ENCODE measurements at places on chromosomes 13 and 19.

DNA sequence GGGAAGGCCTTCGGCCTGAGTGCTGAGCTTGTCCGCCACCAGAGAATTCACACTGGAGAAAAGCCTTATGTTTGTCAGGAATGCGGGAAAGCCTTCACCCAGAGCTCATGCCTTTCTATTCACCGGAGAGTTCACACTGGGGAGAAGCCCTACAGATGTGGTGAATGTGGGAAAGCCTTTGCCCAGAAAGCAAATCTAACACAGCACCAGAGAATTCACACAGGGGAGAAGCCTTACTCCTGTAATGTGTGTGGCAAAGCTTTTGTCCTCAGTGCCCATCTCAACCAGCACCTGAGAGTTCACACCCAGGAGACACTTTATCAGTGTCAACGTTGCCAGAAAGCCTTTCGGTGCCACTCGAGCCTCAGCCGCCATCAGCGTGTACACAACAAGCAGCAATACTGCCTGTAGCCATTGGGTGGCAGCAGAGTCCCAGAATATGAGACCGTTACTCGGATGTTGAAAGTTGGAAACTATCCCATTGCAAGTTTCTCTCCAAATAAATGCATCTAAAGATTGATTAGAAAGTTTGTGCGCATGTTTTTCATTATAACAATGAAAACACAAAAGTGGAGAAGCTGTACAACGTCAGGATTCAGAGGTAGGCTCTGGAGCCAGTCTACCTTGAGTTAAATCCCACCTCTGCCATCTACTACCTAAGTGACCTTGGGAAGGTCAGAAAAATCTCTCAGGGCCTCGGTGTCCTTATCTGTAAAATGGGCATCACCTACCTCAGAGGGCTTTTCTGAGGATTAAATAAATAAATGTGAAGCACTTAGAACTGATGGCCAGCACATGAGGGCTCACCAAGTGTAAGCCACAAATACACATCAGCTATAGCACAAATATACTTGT, 21.1 kb downstream of the ZNF473 start:
- peak; percentile 58 for DNase-seq

GRCh38 chr13:55410398-55411330, 1730.1 kb upstream of the PRR20A start:
- DNase-seq, result no peak

DNA sequence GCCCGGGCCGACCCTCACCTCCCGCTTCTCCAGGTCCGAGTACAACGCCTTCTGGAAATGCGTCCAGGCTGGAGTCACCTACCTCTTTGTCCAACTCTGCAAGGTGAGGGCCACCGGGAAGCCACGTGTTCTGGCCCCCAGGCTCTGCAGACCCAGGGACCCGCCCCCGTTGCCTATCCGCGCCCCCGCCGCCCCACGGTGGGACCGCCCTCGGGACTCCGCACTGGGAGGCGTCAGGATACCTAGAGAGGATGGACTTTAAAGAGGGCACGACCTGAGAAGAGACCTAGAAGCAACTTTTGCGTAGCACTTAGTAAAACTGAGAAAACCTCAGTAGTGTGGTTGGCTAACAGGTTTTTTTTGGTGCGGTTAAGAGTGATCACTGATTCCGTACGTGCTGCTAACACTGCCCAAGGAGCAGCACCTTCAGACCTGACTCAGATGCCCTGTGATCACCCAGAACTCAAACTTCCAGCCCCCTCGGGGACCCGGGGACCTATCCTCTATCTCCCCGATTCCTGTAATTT, 492 bp downstream of the TMEM147 start:
- no peak for DNase-seq

DNA sequence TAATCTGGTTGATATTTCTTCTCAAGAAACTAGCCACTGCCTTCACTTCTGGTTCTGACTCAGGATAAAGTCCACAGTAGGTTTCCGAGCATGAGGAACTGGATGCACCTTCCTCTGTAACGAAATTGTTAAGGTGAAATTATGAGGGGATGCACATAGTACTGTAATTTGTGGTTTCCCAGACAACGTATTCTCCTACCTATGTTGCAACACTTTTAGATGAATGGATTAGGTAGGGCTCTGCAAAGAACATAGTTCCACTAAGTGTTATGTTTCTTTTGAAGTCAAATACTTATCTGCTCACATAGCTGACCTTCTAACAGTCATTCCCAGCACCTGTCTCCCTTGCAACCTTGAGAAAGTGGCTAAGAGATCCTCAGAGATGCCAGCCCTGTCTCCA, 5.7 kb upstream of the ZC3H13 start:
- no peak for DNase-seq

DNA sequence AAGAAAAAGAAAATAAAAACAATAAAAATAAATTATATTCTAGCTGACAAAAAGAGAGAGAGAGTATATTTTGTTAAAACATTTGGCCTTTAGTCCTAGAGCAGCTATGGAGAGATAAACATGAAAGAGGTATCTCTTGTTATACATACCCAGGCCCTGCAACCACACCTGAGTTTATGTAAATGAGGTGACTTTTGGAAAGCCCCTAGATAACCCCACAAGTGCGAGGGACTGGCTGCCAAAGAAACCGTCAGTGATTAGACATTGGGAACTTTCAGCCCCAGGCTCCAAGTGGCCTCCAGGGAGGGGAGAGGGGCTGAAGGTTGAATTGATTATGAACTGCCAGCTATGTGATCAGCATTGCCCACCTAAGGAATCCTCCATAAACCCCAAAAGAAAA, 2.1 kb upstream of the NLRP7 start:
- no peak for DNase-seq

DNA sequence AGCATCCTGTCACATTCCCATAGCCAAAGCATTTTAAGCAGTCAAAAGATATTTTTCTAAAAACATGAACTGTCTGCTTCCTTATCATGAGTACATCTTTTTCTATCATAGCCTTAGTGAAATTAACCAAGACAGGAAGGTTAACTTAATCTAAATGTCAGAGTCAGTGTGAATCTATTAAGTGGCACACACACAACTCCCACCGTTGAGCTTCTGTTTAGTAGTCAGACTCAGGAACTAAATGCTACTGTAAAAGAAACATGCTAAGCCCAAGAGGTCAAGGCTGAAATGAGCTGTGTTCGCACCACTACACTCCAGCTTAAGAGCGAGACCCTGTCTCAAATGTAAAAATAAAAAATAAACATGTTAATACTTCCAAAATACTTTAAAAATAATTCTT, 7.7 kb upstream of the POU4F1 start:
- no peak for DNase-seq

DNA sequence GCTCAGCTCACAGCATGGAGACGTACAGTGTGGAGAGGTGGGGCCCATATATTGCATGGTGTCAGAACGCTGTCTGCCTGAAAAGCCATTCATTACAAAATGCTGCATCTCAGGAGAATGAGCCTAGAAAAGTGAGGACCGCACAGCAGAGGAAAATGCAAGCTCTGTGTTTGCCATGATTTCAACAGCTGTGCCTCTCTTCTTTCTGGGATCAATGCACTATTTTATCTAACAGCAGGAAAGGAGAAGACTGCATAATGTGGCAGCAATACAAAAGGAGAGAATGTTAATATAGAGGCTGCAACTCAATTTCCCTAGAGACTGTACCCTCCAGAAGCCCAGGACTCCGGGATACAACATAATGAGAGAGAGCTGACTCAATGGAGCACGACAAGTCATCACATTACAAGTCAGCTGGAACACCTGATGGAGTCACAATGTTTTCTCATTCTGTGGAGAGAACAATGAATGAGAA, 368.0 kb downstream of the FGF14 start:
- DNase-seq, result no peak

DNA sequence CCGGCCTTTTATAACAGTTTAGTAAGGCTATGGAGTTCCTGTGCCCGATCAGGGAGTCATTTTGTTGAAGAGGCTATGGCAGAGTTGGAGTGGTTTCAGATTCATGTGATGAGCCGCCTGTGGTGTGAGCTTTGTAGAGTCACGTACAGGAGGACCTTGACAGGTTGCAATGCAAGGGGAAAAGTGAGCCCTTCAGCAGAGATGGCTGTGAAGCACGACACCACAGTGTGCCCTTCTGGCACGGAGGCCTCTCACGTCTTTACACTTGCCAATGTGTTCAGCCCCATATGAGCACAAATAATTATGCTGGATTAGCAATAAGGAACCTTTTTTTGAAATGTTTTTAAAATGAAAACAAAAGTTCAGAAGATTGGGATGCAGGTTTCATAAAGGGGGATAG, 499.8 kb downstream of the LIG4 start:
- DNase-seq, result no peak

DNA sequence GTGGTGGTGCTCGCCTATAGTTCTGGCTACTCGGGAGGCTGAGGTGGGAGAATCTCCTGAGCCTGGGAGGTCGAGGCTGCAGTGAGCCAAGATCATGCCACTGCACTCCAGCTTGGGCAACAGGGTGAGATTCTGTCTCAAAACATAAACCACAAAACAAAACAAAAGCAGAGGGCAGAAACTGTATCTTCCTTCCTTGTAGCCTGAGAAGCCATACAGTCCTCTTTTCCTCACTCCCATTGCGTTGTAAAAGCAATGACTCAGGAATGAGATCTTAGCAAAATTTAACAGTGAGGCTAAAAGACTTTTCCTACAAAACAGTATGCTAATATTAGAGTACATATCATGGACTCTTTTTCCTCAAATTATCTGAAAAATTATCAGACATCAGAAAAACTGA, 130.9 kb downstream of the SHISA2 start:
- no peak for DNase-seq

- no peak for DNase-seq
Observed at GRCh38 chr19:58317476-58318072, 9.2 kb upstream of the ZSCAN22 start.

GRCh38 chr19:6236310-6237291, 43.2 kb downstream of the MLLT1 start:
- peak; percentile 55 for DNase-seq

DNA sequence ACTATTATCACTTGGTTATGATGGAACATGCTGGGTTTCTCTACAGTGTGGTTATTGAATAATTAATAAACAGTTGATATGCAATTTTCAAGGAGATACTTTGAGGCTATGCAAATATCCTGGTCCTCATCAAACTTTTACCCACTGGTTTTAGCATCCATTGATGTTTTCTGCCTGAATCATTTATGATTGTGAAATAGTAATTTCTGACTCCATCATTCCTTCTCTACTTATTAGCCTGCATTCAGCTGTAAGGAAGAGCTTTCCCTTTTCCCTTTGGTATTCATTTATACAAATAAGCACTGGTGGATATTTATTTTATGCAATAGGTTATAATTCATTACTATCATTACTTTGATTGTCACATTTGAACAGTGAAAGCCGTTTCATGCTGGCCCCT, 13.9 kb upstream of the DNAJC15 start:
- no peak for DNase-seq

GRCh38 chr19:57078802-57079201, 41.0 kb upstream of the USP29 start:
- DNase-seq, result no peak

GRCh38 chr13:90997951-90998350, 349.5 kb upstream of the MIR17HG start:
- DNase-seq, result no peak

- no peak for DNase-seq
Observed at GRCh38 chr19:29583196-29583999, 22.7 kb upstream of the POP4 start.

GRCh38 chr13:48253849-48254248, 20.8 kb downstream of the ITM2B start:
- no peak for DNase-seq

- DNase-seq, result no peak
Observed at GRCh38 chr13:41040584-41041334, 20.6 kb upstream of the WBP4 start.

DNA sequence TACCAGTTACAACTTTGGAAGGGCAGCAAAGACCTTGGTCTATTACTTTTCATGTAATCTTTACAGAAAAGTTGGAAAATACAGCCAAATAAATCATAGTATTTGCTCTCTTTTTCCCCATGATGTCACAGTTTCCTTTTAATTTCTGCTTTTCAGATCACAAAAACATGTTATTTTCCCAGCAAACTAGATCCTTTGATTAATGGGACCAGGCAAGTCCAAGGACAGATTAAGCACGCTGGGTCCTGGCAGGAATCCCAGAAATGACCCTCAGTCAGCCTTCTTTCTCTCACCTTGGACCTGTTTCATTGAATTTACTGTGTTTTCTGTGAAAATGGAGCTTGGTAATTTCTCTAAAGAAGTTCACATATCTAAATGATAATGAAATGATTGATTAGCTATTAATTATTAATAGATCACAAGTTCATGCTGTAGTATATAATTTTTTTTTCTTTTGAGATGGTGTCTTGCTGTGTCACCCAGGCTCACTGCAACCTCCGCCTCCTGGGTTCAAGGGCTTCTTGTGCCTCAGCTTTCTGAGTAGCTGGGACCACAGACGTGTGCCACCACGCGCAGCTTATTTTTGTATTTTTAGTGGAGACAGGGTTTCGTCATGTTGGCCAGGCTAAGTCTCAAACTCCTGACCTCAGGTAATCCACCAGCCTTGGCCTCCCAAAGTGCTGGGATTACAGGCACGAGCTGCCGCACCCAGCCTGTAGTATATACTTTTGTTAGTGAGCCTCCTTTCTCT, 16.0 kb downstream of the SPATA13 start:
- no peak for DNase-seq

- no peak for DNase-seq
Observed at GRCh38 chr13:111909501-111909900, 157.4 kb upstream of the SOX1 start.

All from right lung (tissue), 10 donors.